GM23248 (cell line): ENCODE measurements at places on chromosomes 5 and 9.

DNA sequence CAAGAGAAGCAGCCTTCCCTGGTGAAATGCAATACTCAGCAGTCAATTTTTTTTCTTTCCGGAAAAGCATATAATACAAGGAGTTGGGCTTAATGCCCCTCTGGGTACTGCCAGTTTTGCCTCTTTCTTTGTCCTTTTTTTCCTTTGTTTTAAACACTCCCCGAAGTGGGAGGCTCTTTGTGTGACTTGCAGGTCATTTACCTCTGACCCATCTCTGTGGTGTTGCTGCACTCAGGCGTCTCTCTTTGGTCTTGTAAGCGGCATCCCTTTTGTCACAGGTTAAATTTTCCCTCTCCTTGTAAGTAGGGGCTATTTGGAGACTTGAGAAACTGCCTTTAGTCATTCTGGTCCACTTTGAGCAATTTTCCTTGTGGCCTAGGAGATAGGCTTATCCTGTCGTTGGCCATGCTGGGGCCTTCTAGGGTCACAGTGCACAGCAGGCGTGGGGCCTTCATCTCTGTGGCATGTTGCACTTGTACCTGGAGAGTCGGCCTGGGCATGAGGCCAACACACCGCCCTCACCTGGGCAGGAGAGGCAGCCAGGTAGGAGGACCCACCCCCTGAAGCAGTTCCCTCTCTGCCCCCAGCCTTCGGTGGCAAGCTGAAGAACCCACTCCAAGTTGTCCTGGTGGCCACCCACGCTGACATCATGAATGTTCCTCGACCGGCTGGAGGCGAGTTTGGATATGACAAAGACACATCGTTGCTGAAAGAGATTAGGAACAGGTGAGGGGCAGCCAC lies 27.7 kb upstream of the CTSL start:
- no peak for DNase-seq

DNA sequence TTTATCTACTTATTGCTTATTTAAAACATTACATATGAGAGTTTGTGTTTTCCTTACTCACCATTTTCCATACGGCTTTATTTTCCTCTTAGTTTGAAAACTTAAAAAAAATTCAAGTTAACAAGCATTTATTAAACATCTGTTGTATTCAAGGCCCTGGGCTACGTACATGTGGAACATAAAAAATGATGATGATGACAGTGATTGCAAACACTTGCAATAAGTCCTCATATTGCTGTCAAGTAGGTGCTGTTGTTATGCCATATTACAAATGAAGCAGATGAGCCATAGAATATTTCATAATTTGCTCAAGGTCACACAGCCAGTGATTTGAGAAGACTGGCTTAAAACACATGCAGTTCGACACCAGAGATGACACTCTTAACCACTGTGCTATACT lies 180.6 kb downstream of the COMMD10 start:
- no peak for DNase-seq

- DNase-seq = peak; percentile 47
These were observed 483.5 kb upstream of the TNC start for GRCh38 chr9:115601434-115601833.

GRCh38 chr9:106127776-106128175 lies 433.4 kb downstream of the TMEM38B start:
- DNase-seq = no peak

- DNase-seq = no peak
These were observed 6.8 kb downstream of the RASEF start for GRCh38 chr9:83056174-83056573.
